Ammon's horn (tissue), 1 donor: ENCODE measurements at places on chromosomes 2 and 18.

DNA sequence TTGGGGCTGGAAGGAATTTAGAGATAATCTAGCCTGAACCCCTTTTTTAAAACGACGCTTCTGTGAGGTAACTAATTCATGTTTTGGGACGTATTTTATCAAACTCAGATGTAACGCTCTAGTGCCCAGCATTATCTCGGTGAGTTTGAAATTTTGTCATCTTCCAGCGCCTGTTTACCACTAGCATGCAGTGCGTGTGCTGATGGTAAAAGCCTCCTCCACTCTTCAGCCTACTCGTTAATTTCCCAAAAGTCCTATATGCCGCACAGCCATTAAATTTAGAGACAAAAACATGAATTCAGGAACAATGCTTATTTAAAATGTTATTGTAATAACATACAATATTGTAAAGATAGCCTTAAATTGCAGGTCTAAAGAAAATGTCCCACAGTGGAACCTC is 2.8 kb downstream of the ZCCHC2 start:
- peak; percentile 23 for DNase-seq

DNA sequence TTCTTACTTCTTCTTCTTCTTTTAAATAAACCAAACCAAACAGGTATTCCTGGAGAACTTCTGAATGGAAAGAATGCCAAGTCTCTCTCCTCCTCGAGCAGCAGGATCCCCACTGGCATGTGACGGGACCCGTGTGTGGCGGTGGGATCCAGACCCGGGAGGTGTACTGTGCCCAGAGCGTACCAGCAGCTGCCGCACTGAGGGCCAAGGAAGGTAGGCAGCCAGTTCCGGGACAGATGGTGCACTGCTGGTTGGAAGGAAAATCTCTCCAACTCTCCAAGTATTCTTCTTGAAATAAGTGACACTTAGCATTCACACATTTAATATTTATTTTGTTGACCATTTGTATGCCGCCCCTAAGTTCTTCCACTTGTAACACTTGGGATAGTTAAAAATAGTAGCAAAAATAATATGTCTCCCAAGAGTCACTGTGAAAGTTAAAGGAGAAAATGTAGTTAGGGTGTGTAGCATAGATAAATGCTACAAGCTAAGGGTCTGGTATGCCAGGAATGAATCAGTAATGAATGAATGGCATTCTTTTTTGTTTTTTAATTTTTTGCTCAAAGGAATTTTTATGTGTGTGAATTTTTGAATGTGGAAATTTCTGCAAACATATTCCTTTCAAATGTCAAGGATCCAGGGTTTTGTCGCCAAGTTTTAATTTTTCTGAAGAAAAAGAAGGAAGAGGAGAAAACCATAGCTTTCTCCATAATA is 349.9 kb downstream of the THSD7B start:
- DNase-seq = no peak

DNA sequence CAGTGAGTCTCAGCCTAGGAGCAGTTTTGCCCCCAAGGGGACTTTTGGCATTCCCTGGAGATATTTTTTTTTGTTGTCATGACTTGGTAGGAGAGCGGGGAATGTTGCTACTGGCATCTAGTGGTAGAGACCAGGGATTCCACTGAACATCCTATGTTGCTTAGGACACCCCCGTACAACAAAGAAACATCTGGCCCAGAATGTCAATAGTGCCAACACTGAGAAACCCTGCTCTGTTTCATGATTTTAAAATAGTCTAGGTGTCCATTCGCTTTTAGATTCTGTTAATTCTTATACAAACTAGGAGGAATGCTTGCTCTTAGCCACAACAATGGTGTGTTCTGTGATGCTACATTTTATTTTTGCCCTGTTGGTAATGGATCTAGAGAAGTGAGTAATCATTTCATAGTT is 225.8 kb upstream of the SIX3 start:
- DNase-seq = peak; percentile 37

GRCh38 chr2:180790891-180791290 is 189.5 kb upstream of the UBE2E3 start:
- DNase-seq = no peak

GRCh38 chr2:19226386-19226785 is 132.0 kb downstream of the OSR1 start:
- DNase-seq = no peak

DNA sequence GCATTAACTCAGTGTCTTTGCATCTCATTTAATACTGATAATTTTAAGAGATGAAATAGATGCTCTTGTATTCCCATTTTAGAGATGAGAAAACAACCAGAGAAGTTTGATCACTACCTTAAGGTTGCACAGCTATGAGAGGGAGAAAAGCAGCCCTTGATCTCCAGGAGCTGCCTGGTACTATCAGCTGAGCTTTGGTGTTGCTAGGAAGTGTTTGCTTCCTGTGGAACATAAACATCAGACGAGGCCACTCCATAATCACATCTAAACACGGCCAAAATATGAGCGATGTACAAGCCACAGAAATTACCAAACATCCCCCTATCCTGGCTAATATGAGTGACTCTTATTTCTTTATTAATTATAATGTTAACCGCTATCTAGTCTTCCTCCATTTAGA is 620 bp upstream of the WDFY1 start:
- DNase-seq = no peak

GRCh38 chr2:9417725-9418124 is 5.6 kb downstream of the ITGB1BP1 start:
- DNase-seq = no peak

DNA sequence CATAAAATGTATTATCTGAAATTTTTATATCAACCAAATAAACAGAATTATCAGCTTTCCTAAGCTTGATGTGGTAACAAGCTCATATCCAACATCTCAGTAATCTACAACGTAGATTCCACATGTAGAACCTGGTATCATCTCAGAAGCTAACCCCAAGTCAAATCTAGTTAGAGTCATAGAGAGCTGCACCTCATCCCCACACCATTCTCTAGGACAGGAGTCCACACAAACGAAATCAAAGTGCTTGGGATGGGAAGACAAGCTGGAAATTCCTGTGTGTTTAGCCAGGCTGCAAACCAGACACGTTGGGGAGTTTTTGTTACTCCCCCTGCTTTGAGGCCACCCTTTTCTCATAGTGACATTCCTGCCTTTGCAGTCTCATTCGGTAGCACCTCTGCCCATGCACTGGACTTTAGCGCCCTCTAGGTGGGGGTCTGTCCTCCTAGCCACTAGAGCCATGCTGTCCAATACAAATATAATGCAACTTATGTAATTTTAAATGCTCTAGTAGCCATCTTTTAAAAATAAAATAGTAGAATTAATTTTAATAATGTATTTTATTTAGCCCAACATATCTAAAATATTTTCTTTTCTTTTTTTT is 28.1 kb upstream of the SATB2 start:
- peak; percentile 72 for DNase-seq

DNA sequence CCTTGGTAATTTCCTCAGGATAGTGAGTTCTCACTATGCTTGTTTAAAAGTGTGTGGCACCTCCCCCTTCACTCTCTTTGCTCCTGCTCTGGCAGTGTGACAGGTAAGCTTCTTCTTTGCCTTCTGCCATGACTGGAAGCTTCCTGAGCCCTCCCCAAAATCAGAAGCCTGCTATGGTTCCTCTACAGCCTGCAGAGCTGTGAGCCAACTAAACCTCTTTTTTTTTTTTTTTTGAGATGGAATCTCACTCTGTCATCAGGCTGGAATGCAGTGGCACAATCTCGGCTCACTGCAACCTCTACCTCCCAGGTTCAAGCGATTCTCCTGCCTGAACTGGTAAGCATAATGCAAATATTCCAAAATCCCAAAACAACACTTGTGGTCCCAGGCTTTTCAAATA is 80.0 kb downstream of the SOWAHC start:
- DNase-seq = no peak

GRCh38 chr18:71850602-71851001 is 693.5 kb downstream of the CBLN2 start:
- no peak for DNase-seq

GRCh38 chr2:60519231-60519863 is 34.1 kb downstream of the BCL11A start:
- no peak for DNase-seq

DNA sequence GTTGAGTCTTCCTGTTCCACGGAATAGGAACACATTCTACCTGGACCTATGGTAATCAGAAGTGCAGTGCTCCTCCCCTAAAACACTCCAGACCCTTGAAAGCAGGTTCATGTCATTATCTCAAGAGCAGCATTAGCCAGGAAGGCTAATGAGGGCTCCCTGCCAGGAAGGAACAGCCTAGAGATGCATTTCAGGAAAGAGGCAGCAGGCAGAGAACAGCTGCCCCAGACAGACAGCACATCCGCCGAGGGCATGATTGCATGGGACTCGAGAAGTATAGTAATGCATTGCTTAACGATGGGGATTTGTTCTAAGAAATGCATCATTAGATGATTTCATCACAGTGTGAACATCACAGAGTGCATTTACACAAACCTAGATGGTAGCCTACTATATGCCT is 171.5 kb downstream of the ALK start:
- DNase-seq = no peak

DNA sequence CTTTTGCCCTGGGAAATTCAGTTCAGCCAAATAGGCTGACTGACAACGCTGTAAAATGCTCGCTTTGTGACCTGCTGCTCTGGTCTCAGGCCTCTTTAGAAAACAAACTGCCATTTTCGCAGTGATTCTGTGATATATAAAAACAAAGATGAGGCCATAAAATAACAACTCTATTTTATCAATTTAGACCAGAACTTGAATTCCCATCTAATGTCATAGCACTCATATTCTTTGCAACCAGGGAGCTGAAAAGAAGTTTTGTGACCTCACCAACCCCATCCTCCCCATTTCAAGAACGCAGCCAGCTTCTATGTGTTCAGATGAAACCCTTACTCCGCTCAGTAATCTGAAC is 40.3 kb downstream of the TCF4 start:
- DNase-seq = no peak

DNA sequence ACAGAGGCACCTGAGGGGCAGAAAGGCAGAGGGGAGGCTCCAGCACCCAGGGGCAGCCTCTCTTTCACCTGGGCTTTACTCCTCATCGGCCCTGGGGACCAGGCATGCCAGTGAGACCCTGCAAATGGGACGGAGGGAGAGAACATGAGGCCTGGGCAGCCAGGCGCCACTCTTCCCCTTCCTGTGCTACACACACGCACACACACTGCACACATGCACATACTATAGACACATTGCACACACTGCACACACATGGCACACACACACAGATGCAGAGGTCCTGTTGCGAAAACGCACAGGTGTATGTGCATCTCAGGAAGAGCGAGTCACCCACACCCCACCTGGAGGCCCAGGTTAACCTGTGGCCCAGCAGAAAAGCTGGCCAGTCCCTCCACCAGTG is 3.4 kb upstream of the RAB6D start:
- DNase-seq = no peak

DNA sequence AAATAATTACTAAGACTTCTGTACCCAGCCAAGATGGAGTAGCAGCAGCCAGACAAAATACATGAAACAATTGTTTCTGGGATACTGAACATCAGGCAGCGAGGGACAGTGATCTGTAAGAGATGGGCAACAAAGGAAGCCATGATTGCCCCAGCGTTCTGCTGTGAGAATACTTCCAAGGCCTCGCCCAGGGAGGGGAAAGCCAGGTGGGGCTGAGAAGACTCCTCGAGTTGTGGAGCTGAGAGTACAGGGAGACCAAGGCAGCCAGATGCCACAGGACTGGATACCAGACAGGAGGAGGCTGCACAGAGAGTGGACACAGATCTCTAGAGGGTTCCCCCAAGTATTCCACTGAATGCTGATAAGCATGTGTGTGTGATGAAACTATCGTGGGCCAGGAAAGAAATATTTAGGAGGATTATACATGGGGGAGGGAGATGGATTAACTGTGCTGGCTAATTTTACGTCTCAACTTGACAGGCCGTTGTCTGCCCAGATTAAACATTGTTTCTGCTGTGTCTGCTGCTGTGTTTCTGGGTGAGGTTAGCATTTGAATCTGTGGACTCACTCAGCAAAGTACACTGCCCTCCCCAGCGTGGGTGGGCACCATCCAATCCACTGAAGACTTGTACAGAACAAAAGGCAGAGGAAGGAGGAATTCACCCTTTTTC is 10.2 kb upstream of the LIMS2 start:
- no peak for DNase-seq

- peak; percentile 55 for DNase-seq
Measured at GRCh38 chr18:51196811-51197660, 445 bp downstream of the MEX3C start.

DNA sequence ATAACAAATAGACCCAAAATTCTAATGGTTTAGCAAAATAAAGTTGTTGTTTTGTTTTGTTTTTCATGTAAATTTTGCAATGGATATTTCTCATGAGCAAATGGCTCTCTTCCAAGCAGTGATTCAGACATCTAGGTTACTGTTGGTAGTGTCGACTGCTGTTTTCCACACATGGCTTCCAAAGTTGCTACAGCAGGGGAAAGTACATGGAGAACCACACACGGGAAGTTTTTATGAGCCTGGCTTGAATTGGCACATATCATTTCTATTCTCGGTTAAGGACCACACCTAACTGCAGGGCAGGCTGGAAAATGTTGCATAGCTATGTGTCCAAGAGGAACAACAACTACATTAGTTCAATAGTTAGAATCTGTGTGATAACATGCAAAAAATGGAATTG is 262.1 kb downstream of the GALNT13 start:
- peak; percentile 23 for DNase-seq

- DNase-seq = no peak
Measured at GRCh38 chr2:53127061-53127650, 640.4 kb upstream of the CHAC2 start.

GRCh38 chr2:66389651-66390131 is 45.2 kb upstream of the MEIS1 start:
- no peak for DNase-seq

DNA sequence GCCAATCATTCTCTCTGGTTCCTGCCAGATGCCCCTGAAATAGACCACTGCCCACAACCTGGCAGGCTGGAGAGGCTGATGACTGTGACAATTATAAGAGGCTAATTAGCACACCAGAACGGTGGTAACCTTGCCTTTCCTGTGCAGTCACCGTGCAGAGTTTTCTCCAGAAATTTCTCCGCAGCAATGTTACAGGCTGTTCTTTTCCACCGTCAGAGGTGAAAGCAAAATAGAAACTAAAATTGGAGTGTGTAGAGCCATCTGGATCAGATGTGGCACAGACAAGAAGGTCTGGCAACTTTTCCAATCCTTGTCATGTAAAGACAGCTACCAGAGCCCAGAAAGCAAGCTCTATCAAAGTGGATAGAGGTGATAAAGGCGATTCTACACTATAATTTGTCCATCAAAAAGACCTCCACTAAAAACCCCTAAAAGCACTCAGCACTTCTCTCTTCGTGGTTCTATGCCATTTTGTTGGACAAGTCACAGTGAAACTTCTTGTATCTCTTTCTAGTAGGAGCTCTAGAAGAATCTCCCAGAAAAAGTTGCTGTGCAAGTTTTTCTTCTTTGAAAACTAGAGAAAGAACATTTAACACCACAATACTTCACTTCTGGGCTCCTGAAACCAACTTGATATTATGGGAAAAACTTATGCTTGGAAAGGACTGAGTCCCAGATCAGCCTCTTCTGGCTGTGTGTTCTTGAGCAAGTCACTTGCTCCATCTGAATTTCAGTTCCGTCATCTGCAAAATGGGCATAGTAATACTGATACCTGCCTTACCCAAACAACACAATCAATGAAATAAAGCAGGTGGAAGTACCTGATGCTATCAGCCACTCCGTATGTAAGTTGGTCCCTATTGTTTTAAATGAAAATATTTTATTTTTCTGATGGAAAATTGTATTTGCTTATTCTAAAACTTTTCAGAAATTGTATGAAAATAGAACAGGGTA is 295.6 kb upstream of the DLGAP1 start:
- DNase-seq = peak; percentile 12
